ENCODE measurements at places on chromosomes 4 and X.

DNA sequence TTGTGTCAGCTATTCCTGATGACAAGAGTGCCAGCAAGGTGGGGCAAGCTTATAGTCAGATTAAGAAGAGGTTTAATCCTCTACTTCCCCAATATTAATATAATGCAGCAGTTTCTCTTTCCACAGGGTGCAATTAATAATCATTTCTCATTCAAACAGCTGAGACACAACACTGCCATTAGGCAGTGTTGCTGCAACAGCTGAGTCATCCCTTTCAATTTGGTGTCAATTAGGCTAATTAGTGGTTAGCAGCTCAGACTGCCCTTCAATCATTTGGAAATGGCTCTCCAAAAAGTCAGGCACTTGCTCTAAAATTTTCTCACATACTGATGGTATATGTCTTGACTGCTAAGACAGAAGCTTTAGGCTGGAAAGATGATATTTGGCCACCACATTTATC is 265.7 kb upstream of the FAM241A start:
- no peak for DNase-seq

DNA sequence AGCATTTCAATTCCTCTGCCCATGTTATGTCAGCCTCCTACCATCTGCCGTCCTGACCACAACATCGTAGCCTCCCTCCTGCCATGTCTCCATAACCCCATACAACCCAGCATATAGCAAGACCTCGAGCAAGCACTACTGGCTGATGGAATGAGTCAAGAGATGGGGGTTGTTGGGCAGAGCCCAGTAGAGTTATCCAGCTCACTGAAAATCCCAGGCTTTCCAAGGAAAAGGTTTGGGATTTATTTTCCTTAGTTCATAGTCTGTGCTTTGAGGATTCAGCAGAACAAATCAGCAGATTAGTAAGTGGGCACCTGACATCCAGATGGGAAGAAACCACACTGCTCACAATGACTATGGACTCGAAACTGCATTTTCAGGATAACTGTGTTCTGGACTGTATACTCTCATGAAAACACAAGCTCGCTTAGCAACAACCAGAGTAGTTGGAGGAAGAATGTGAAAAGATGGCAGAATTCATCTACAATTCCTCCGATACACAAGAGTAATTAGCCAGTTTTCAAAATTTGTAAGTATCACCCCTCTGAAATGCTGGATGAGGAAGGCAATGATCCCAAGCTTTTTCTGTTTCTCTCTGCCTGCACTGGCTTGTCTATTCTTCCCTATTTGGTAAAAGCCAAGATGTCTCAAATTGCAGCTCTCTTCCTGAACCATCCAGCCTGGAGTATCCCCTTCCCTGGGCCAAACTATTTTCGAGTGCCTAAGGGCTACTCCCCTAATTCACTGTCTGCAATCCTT is 186.2 kb upstream of the TBL1X start:
- no peak for DNase-seq

DNA sequence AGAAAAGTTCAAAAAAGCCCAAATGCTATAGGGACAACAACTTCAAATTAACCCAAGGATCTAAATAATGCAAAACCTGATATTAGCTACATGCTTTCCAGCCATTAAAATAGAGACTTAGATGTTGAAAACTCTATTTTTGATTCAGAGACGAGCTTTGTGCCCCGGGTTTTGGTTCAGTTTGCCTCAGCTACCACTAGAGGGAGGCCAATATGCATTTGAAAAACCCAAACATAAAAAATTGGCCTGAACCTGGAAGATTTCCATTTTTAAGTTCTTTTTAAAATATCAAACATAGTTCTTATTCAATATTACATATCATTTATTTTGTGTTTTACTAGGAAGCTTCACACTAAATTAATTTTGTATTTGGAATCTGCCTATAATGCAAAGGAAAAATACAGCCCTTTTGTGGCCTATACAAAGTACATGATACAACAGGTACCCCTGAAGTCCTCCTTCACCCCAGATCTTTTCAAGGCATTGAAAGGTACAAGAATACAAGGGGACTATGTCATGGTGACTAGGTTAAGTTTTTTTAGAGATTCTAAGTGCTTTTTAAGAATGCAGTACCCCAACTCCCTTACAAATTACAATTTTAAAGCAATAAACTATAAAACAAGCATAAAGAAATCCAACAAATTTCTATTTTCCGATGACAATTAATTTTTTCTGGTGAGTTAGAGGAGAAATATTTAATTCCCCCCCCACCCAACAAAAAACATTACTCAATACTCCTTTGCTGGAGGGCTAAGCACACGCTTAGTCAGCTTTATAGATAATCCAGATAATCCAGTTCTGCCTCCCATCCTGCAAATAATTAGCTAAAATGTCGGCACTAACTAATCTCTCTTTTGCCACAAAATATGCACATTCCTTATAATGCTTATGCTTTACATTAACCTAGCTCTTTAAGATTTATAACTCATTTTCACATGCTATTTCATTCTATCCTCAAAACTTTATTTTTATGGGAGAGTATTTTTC is 97.7 kb upstream of the PTPN13 start:
- peak; percentile 5 for DNase-seq

- DNase-seq, result no peak
These were observed 312.0 kb downstream of the CAMK2D start for GRCh38 chr4:113449410-113449974.

- no peak for DNase-seq
These were observed 73.2 kb downstream of the ZNF827 start for GRCh38 chr4:145865274-145865941.

- no peak for DNase-seq
These were observed 174.9 kb upstream of the SMARCAD1 start for GRCh38 chr4:94032754-94033153.

- no peak for DNase-seq
These were observed 512.2 kb downstream of the PDHA2 start for GRCh38 chr4:96352051-96352517.

GRCh38 chr4:98573791-98574190 is 84.6 kb downstream of the TSPAN5 start:
- DNase-seq, result no peak
